Hepatocyte (in vitro differentiated cells): ENCODE measurements at places on chromosomes 3 and 15. TPM values are rescaled to one million over a fixed set of nuclear protein-coding genes. Genes with fewer than 3 reads are reported as not detected.

DNA sequence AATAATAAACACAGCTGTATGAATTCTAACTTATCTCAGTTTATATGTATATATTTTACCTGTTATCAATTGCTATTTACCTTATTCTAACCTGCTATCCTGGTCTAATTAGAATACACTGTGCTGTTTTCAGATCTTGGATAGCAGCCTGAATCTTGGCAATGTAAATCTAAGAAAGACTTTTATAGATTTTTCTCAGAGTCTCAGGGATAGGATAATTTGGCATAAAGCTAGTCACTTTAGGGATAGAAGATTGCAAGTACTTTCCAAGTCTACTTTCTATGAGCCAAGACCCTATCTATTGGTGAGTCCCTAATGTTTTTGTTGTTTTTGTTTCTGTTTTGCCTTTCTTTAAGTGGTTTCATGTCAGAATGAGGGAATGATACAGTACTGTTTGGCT, 695.7 kb downstream of the NAALADL2 start:
- no peak overlapping the region for H3K27ac ChIP-seq
- no peaks in the 10 kb centered on the region for H3K27me3 ChIP-seq
- no peaks in the 10 kb centered on the region for H3K4me1 ChIP-seq
- no peak overlapping the region for H3K4me3 ChIP-seq
- no peak for DNase-seq

DNA sequence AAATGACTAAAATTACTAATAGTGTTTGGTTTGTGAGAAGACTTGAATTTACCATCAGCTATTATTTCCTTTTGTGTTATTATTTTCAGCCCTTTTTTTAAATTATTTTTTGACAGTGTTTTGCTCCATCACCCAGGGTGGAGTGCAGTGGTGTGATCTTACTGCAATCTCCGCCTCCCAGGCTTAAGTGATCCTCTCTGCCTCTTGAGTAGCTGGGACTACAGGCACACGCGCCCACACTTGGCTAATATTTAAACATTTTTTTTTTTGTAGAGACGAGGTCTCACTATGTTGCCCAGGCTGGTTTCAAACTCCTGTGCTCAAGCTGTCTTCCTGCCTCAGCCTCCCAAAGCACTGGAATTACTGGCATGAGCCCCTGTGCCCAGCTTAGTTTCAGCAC, 31.7 kb upstream of the UTS2B start:
- no peaks in the 10 kb centered on the region for H3K27me3 ChIP-seq
- no peaks in the 10 kb centered on the region for H3K4me1 ChIP-seq
- peak overlapping the region; percentile 20 for H3K27ac ChIP-seq

- peaks cover 13% of the 10 kb centered on the region for H3K4me1 ChIP-seq
- H3K27me3 ChIP-seq = no peaks in the 10 kb centered on the region
- no peaks in the 10 kb centered on the region for H3K36me3 ChIP-seq
- peak overlapping the region; percentile 42 for H3K27ac ChIP-seq
- no peak overlapping the region for H3K4me3 ChIP-seq
These were observed 814 bp upstream of the TEX264 start for GRCh38 chr3:51670053-51670822.

GRCh38 chr15:90178468-90179435, 22.4 kb upstream of the SEMA4B start:
- peaks cover 16% of the 10 kb centered on the region for H3K4me1 ChIP-seq
- DNase-seq = no peak

DNA sequence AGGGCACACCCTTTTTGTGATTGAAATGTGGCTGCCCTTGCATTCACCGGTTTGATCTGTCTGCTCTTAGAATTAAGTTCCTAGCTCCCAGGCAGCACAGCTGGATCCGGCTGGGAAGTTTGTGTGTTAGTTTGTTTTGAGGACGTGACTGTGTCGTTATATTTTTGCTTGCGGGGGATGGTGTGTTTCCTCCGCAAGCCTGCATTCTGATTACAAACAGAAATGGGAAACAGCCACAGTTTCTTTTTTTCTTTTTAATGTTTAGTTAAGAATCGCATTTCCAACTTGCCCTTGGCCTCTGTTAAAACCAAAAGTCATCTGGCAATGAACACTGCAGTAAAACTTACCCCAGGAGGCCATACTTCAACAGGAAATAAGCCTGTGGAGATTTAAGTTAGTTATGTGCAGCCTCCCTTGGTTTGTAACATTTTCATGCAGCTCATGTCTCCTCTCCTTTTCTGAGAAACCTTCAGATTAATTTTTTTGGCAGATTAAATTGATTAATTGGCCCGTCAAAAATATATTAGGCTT, 888 bp downstream of the TMOD3 start:
- no peaks in the 10 kb centered on the region for H3K4me1 ChIP-seq
- H3K4me3 ChIP-seq = peak overlapping the region; percentile 81
- DNase-seq = no peak
- H3K27me3 ChIP-seq = no peaks in the 10 kb centered on the region
- no peaks in the 10 kb centered on the region for H3K36me3 ChIP-seq
- H3K27ac ChIP-seq = peak overlapping the region; percentile 97

- no peaks in the 10 kb centered on the region for H3K4me1 ChIP-seq
- H3K27me3 ChIP-seq = no peaks in the 10 kb centered on the region
- DNase-seq = no peak
- no peak overlapping the region for H3K4me3 ChIP-seq
These were observed 136.5 kb downstream of the PDE8A start for GRCh38 chr15:85118173-85118572.

GRCh38 chr3:32041316-32041715, 59.8 kb downstream of the ZNF860 start:
- no peaks in the 10 kb centered on the region for H3K36me3 ChIP-seq
- H3K4me3 ChIP-seq = no peak overlapping the region
- no peaks in the 10 kb centered on the region for H3K27me3 ChIP-seq
- peaks cover 15% of the 10 kb centered on the region for H3K4me1 ChIP-seq
- no peak for DNase-seq

GRCh38 chr3:184730924-184731323, 19.1 kb upstream of the MAGEF1 start:
- H3K4me3 ChIP-seq = no peak overlapping the region
- H3K36me3 ChIP-seq = no peaks in the 10 kb centered on the region
- H3K27me3 ChIP-seq = no peaks in the 10 kb centered on the region
- H3K4me1 ChIP-seq = peaks cover 14% of the 10 kb centered on the region
- no peak overlapping the region for H3K27ac ChIP-seq
- no peak for DNase-seq

- peak overlapping the region; percentile 98 for H3K4me3 ChIP-seq
- no peaks in the 10 kb centered on the region for H3K27me3 ChIP-seq
- peak overlapping the region; percentile 98 for H3K27ac ChIP-seq
- no peaks in the 10 kb centered on the region for H3K36me3 ChIP-seq
- H3K4me1 ChIP-seq = peaks cover 11% of the 10 kb centered on the region
- peak; percentile 79 for DNase-seq
These were observed 508 bp downstream of the GORASP1 start for GRCh38 chr3:39106851-39107387.

DNA sequence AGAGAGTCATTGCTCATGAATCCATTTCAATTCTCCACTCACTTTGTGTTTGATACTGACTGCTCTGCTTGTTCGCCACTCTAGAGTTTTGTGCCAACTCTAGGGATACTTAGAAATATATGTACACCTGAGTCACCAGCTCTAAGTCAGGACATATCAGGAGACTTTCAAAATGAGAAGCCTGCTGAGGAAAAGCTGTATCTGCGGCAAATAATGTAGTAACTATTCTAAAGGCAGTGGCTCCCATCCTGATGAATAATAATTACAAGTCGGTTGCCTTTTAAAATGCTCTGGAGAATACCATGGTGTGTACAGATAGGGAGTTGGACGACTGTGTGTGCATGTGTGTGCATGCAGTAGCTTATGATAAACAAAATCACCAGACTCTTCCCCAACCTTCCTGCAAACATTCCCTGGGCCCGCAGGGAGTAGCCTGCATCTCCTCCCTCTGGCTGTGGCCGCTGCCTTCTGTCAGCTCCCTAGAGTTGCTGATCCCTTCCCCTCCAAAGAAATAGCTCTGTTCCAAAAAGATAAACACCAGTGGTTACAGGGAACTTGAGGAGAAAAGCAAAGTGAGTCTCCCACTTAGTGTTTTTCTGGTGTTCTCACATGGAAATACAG, 346.3 kb upstream of the UMPS start:
- no peaks in the 10 kb centered on the region for H3K36me3 ChIP-seq
- no peak overlapping the region for H3K27ac ChIP-seq
- no peaks in the 10 kb centered on the region for H3K27me3 ChIP-seq
- no peak for DNase-seq
- H3K4me1 ChIP-seq = peaks cover 3% of the 10 kb centered on the region
- H3K4me3 ChIP-seq = no peak overlapping the region

- no peak overlapping the region for H3K27ac ChIP-seq
- H3K36me3 ChIP-seq = no peaks in the 10 kb centered on the region
- H3K4me1 ChIP-seq = peaks cover 31% of the 10 kb centered on the region
These were observed 88.2 kb downstream of the ARNT2 start for GRCh38 chr15:80492409-80492808.

DNA sequence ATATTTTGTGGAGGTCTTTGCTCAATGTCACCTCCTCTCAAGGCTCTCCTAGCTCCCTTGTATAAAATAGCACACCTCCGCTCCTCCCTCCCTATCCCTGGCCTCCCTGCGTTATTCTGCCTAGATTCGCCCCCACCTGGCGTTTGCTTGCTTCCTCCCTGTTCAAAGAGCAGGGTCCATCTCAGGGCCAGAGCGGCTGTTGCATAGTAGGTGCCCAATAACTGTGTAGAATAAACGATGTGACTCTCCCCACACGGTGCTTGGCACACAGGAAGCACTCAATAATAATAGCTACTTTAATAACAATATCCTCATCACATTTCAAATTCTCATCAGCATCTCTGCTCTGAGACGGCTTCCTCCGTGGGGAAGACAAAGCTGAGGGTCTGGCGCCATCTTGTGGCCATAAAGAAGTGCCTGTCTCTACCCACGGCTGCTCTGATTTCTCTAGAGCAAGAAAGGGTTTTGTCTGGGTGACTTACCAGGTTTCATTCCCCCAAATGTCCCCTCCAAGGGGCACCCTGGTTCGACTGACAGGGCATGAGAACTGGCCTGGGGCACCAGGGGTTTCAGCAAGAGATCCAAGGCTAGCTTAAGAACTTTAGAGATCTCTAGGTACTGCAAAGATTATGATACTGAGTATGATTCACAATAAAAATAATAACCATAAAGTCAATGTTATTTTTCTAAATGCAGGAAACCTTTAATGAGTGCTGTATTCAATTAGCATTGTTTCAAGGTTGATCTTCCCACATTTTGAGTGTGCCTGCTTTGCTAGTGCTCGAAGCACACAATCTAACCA, 16.1 kb downstream of the CD276 start:
- H3K4me1 ChIP-seq = peaks cover 11% of the 10 kb centered on the region
- no peaks in the 10 kb centered on the region for H3K36me3 ChIP-seq
- no peak overlapping the region for H3K4me3 ChIP-seq

GRCh38 chr15:92417716-92418115, 24.0 kb downstream of the ST8SIA2 start:
- no peak overlapping the region for H3K4me3 ChIP-seq
- no peaks in the 10 kb centered on the region for H3K4me1 ChIP-seq
- DNase-seq = no peak
- H3K27me3 ChIP-seq = no peaks in the 10 kb centered on the region
- H3K36me3 ChIP-seq = no peaks in the 10 kb centered on the region

DNA sequence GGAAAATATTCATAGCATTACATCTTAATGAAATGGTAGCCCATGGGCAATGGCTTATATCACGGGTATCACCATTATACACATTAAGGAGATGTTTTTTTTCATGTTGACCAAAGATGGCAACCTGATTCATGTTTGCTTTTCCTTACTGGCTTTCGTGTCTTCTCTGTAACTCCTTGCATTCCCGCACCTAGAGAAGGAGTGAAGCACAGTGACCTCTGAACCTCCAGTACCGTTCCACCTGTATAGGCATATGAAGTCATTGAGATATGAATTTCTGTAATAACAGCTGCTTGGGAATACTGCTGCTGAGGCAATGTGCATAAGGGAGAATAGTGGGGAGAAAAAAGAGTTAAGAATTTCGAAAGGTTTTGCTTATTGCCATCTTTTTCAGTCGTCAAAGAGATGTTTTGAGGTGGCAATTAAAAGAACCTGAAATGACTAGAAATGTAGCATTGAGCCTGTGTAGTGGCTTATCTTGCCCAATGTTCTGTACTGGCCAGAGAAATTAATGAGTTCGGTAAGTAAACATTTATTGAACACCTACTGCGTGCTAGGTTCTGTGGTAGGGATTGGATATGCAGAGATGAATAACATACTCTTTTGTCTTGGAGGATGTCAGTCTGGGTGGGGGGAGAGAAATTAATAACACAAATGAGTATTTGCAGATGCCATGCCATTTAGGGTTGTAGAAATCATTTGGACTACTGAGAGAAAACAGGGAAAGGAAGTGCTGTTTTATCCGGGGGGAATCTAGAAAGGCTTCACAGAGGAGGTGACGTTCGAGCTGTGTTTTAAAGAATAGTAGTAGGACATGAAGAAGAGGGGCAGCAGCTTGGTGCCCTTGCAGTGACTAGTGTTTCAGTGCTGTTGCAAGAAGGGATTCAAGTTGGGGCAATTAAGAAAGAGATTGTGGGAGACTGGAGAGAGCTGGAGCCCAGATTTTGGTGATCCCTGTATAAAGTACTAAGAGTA, 2.5 kb downstream of the FEM1B start:
- peak overlapping the region; percentile 100 for H3K27ac ChIP-seq
- H3K36me3 ChIP-seq = no peaks in the 10 kb centered on the region
- H3K4me1 ChIP-seq = peaks cover 34% of the 10 kb centered on the region
- DNase-seq = no peak
- H3K27me3 ChIP-seq = no peaks in the 10 kb centered on the region

DNA sequence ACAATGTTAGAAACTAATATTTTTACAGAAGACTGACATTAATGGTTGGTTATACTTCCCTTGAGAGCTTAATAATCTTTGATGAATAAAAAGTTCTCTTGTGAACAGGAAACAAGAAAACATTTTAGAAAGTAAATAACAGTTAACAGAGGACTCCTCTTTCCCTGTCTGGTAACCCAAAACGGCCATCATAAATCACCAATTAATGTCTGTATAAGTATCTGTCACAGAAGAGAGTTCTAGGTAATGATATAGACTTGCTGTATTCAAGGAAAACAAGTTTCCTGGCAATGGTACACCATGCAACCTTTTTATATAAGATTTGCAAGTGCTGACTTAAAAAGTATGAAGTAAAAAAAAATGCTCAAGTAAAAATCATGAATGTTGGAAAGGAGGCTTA, 426.7 kb downstream of the SOX2 start:
- no peak overlapping the region for H3K4me3 ChIP-seq
- H3K27ac ChIP-seq = no peak overlapping the region
- H3K27me3 ChIP-seq = no peaks in the 10 kb centered on the region
- no peaks in the 10 kb centered on the region for H3K4me1 ChIP-seq
- no peaks in the 10 kb centered on the region for H3K36me3 ChIP-seq

DNA sequence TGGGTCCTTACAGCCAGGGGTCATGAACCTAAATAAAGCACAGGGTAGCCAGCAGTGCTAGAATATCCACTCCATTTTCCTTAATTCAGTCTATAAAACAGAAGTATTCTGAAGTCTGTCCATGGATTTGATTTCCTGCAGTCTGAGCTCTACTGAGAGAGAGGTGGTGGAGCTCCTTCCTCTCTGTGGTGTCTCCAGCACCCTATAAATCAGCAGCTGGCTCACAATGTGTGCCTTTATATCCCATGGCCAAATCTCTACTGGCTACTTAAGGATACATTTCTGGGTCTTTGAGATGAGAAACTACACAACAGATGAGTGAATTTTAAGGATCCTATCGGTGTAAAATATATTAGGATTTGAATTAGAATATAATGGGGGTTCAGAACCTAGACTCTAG, 339.9 kb upstream of the RBMS3 start:
- H3K36me3 ChIP-seq = no peaks in the 10 kb centered on the region
- H3K27me3 ChIP-seq = no peaks in the 10 kb centered on the region
- no peak overlapping the region for H3K4me3 ChIP-seq
- H3K4me1 ChIP-seq = peaks cover 7% of the 10 kb centered on the region
- no peak overlapping the region for H3K27ac ChIP-seq

- peaks cover 2% of the 10 kb centered on the region for H3K36me3 ChIP-seq
- no peaks in the 10 kb centered on the region for H3K4me1 ChIP-seq
- H3K27ac ChIP-seq = no peak overlapping the region
These were observed 90.0 kb downstream of the ANO10 start for GRCh38 chr3:43531835-43532234.

KBTBD13 gene
- not detected in 2 replicates for total RNA-seq
